ENCODE measurements at places on chromosomes 3 and 15. TPM values are rescaled to one million over a fixed set of nuclear protein-coding genes. Genes with fewer than 3 reads are reported as not detected.

DNA sequence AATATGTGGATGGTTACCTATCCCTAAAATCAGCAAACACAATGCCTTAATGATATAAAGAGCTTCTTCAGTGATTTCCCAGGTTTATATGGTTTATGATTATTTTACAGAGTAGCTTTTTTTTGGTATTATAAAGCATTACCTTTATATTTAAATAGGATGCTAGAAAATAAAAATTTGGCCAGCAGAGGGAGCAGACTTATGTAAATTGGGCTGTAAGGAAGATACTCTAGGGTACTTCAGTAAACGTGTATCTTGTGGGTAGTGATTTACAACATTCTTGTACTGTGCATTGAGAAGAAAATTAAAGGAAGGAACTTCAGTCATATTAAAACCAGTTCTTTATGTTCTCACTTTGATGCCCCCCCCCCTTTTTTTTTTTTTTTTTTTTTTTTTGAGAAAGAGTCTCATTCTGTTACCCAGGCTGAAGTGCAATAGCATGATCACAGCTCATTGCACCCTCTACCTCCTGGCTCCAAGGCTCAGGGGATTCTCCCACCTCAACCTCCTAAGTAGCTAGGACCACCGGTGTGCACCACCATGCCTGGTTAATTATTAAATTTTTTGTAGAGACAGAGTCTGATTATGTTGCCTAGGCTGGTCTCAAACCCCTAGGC, 167.9 kb downstream of the BBX start:
- peak; percentile 40 for DNase-seq

NOX5 gene
- total RNA-seq: 0.22 TPM

DNA sequence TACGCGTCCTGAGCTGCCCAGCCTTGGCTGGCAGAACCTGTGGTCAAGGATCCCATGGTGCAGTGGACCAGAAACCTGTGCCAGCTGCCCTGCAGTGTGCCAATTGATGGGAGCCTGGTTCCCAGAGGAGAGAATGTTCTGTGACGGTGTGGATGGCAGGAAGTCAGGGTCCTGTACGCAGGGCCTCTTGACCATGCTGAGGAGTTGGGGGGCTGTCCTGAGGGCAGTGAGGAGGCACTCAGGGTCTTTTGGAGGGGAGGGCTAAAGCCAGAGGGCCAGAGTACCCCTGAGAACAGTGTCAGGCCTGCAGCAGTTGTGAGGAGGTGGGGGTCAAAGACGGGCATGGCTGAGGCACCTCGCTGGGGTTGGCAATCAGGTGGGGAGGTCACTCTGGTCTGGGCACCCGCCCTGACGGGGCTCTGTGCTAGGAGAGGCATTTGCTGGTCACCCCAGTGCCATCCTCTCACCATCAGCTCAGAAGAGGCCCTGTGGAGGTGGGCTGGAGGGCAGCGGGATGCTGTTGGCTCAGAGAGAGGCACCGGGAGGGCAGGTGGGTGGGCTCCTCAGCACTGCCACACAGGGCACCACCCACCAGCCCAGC, 61.0 kb downstream of the SCN5A start:
- DNase-seq: no peak

CACNA1D gene
- 14.1 TPM for total RNA-seq

DNA sequence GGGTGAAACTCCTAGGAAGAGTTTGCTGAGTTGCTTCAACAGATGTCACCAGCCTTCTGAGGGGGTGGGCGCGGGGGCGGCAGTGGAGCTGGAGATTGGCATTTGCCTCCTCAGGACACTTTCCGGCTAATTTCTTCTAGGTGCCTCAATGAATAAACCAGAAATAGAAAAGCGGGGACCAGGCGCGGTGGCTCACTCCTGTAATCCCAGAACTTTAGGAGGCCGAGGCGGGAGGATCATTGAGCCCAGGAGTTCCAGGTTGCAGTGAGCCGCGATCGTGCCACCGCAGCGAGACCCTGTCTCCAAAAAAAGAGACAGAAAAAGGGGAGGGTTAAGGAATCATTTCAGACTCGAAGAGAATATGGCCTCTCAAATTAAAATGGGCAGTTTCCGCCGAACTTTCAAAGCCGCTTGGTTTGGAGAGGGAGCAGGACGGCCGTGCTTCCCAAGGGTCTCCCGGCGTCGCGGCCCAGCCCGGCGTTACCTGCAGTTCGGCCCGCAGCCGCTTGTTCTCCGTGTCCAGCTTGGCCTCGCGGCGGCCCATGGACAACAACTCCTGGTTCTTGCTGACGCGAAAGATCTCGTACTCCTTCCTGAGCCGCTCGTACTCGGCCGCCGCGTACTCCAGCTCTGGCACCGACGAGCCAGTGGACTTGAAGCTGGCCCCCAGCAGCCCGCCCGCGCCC, 587 bp downstream of the NPHP3 start:
- no peak for DNase-seq

GRCh38 chr3:154657218-154657617, 227.2 kb upstream of the GPR149 start:
- no peak for DNase-seq

DNA sequence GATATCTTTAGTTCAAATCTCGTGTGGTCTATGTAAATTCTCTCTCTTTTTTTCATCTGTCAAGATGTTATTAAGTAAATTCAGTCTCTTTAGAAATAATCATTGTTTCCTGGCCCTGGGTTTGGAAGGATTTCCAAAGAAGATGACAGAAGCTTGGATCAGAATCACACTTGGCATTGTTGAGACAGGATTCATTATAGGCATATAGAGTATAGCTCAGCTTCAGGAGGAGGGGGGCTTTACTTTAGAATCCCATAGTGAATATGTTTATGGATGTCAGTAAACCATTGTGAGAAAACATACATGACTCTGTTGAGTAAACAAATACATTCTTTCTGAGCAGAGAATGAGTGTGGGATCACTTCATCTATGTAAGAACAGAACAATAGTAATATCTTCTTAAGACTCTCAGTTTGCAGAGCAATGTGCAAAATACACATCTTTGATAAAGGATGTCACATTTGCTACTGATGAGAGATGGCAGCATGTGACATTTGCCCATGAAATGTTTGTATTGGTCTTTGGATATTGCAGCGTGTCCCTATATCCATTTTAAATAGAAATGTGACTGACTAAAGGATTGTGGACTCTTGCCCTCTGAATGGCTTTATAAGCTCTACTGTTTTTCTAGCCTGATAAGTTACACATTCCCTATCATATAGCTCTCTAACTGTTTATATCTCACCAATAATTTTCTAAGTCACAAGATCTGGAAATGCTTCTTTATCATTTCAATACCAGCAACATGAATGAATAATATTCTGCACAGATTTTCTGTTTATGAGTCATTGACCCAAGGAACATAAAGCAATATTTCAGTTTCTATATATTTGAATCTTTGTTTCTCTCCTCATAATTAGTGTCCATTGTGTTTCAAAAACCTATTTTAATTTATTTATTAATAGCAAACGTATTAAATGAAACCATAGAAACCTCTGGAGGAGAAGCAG, 95.6 kb upstream of the THRB start:
- no peak for DNase-seq

GRCh38 chr3:28850186-28850585, 430.7 kb upstream of the RBMS3 start:
- no peak for DNase-seq

DNA sequence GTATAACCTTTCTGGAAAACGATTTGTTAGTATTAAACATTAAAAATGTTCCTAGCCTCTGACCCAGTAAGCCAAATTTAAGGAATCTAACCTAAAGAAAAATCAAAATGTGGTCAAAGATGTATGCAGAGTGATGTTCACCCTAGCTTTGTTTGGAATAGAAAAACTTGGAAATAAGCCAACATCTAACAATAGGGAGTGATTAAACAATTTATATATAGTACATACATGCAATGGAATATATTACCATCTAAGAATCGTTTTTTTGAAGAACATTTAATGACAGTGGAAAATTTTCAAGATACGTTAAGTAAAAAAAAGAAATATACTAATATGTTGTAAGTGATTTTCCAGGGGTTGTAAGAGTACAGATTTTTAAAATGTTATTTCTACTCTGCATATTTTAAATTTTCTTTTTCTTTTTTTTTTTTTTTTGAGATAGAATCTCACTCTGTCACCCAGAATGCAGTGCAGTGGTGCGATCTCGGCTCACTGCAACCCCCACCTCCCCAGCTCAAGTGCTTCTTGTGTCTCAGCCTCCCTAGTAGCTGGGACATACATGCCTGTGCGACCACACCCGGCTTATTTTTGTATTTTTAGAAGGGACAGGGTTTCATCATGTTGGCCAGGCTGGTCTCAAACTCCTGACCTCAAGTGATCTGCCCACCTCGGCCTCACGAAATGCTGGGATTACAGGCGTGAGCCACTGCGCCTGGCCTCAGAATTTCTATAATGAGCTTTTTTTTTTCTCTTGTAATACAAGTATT, 54.9 kb downstream of the ANP32A start:
- no peak for DNase-seq

- DNase-seq: no peak
Observed at GRCh38 chr15:78977091-78977571, 32.3 kb upstream of the CTSH start.

All from spinal cord (tissue), 10 donors.